Left ventricle myocardium inferior (tissue), 1 donor: ENCODE measurements at places on chromosomes 3 and 15. TPM values are rescaled to one million over a fixed set of nuclear protein-coding genes. Genes with fewer than 3 reads are reported as not detected.

DNA sequence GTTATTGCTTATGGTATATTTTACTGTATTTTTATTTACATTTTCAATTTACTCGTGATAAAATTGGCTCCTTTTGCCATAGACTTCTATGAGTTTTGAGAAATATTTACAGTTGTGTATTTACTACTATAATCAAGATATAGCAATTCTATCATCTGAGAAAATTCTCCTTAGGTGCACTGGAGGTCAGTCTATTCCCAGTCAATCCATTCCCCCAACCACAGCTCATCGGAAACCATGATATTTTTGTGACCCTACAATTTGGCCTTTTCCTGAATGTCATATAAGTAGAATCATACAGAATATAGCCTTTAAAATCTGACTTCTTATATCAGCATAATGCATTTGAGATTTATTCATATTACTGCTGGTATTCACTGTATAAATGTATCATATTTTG is 114.7 kb upstream of the LRTM1 start:
- H3K27ac ChIP-seq = no peak overlapping the region
- H3K4me1 ChIP-seq = no peaks in the 10 kb centered on the region
- DNase-seq = no peak
- no peak overlapping the region for H3K4me3 ChIP-seq
- H3K27me3 ChIP-seq = no peaks in the 10 kb centered on the region

DNA sequence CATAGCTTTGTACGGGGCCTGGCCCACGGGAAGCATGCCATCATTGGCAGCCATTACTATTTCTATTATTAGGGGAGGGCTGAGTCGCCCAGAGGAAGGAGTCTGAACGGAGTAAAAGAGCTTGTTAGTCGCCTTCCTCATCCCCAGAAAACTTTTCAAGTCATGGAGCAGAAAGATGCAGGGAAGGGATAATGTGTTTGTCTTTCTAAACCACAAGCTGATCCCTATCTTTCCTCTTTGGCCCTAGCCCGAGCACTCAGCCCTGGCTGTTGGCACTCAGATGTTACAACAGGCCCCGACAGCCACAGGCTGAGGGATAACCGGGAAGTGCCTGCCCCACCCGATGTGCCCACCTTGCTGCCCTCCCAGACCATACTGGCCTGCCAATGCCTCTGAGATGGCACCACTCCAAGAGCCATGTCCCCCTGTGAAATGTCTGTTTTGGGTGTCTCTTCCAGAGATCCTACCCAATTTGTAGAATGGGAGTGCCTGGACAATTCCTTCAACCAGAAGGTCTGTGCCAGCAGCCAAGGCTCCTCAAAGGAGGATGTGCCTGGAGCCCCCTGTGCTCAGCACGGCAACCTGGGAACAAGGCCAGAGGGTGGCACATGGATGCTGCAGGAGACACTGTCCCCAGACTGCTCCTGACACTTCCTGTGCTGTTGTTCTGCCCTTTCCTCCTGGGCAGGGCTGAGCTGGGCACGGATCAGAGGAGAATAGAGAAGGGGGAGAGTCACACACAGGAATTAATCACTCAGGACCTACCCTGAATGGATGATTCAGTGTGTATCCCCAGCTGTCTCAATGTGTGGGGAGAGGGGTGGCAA is 10.8 kb downstream of the PAK6 start:
- H3K4me1 ChIP-seq = peaks cover 40% of the 10 kb centered on the region
- H3K27me3 ChIP-seq = peaks cover 29% of the 10 kb centered on the region
- no peaks in the 10 kb centered on the region for H3K36me3 ChIP-seq
- peak; percentile 15 for DNase-seq
- H3K27ac ChIP-seq = peak overlapping the region; percentile 30

- no peaks in the 10 kb centered on the region for H3K27me3 ChIP-seq
- H3K36me3 ChIP-seq = no peaks in the 10 kb centered on the region
- no peak overlapping the region for H3K4me3 ChIP-seq
- DNase-seq = no peak
- H3K4me1 ChIP-seq = no peaks in the 10 kb centered on the region
These were observed 80.7 kb upstream of the DLG1 start for GRCh38 chr3:197378985-197379718.

DNA sequence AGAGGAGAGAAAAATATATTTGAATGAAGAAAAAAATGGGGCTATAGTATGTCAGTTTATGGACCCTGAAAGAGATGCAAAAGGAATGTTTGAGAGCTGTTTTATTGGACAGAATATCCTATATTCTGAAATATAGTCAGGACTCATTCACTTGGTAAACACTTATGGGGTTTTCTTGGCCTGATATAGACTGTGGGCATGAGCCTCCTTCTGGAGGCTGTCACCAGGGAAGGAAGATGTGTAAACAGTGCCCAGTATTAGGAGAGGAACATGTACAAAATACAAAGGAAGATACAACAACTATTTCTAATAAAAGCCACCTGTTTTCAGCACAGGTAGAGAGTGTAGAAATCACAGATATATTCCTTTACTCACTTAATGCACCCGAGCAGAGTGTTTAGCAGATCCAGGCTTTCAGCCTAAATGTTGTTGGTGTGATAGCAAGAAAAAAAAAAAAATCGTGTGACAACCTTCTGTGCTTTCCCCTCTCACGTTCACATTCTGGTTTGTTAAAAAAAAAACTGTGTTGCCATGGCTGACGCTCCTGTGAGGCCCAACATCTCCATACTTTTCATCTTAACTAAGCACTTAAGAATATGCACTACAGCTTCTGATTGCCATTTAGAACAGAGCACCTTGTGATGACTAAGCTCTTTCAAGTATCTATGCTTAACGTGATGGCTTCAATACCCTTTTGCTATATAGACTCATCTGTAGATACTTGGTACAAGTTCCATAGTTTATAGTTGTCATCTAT is 134.1 kb downstream of the MBNL1 start:
- no peaks in the 10 kb centered on the region for H3K36me3 ChIP-seq
- H3K4me3 ChIP-seq = peak overlapping the region; percentile 5

GRCh38 chr3:16355828-16356227 is 90.8 kb downstream of the OXNAD1 start:
- no peaks in the 10 kb centered on the region for H3K27me3 ChIP-seq
- H3K36me3 ChIP-seq = peaks cover 30% of the 10 kb centered on the region
- H3K4me1 ChIP-seq = peaks cover 62% of the 10 kb centered on the region
- no peak overlapping the region for H3K27ac ChIP-seq
- DNase-seq = no peak

GRCh38 chr3:188955919-188956318 is 215.9 kb upstream of the TPRG1 start:
- H3K27ac ChIP-seq = peak overlapping the region; percentile 74
- H3K27me3 ChIP-seq = no peaks in the 10 kb centered on the region
- H3K4me3 ChIP-seq = no peak overlapping the region
- H3K4me1 ChIP-seq = peaks cover 31% of the 10 kb centered on the region
- DNase-seq = no peak

- H3K27me3 ChIP-seq = no peaks in the 10 kb centered on the region
- peak overlapping the region; percentile 80 for H3K27ac ChIP-seq
- H3K36me3 ChIP-seq = no peaks in the 10 kb centered on the region
- no peak overlapping the region for H3K4me3 ChIP-seq
These were observed 8.6 kb upstream of the RPL29 start for GRCh38 chr3:52004163-52004787.

DNA sequence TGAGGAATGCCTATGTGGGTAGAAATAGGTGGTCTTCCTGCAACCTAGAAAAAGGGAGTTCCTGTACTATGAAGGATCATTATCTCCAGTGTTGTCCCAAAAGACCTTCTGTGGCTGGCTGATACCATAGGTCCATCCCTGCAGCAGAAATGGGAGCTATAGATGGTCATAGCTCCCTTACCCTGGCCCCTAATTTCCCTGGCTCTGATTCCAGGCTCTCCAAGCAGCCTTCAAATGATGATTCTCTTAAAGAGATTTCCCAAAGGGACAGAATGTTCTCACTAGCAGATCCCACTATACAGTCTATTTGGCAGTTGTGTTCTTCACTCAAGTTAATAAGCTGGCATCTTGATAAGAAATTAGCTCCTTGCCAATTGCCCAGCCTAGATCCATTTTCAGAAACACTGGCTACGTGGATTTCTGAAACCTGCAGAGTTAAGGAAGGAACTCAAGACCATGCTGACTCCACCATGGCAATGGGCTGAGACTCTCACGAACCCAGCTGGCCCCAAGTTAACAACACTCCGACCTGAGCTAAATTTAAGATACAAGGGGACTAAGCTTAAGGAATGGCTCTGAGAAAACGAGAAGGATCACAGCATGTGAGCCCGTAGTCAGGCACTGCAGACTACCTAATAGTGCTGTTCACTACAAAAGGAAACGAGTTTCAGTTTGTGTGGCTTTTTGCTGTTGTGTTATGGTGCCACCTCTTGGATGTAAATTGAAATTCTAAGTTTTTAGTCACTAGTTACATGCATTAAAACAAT is 11.4 kb downstream of the C15orf40 start:
- H3K27ac ChIP-seq = no peak overlapping the region
- H3K36me3 ChIP-seq = peaks cover 14% of the 10 kb centered on the region
- H3K4me3 ChIP-seq = peak overlapping the region; percentile 33
- DNase-seq = no peak
- peaks cover 7% of the 10 kb centered on the region for H3K4me1 ChIP-seq

DNA sequence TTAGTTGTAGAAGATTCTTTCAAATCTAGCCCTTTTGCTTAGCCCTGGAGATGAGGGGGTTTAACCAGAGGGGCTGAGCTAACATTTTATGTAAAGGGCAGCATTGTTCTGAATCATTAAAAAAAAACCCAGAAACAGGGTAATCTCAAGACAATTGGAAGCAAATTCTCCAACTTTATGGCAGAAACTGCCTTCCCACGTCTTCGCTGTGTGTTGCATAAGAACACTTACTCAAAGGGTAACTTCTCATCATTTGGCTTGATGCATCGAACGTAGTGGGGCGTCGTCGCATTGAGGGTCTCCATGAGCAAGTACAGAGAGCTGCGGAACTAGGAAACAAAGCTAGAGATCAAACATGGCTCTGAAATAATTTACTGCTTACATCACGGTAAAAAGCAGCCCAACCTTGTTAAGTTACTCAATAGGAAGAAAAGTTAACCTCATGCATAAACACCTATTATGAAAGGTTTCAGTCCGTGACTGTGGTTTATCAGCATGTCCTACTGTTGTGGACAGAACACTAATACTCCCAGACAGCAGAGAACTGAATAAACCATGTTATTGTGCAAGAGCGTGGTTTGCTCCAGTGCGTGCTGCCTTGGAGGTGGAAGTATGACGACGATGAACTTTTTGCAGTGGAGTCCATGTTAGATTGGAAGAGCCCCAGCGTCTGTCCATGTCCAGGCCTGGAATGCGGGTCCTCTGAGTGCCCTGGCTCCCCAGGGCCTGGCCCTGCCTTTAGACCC is 48.7 kb downstream of the MYO5C start:
- no peaks in the 10 kb centered on the region for H3K4me1 ChIP-seq
- peaks cover 13% of the 10 kb centered on the region for H3K36me3 ChIP-seq
- no peak overlapping the region for H3K4me3 ChIP-seq
- no peak for DNase-seq

GRCh38 chr3:152969557-152970300 is 134.8 kb downstream of the P2RY1 start:
- no peaks in the 10 kb centered on the region for H3K36me3 ChIP-seq
- no peak overlapping the region for H3K4me3 ChIP-seq

GRCh38 chr3:112654492-112654891 is 13.5 kb upstream of the CCDC80 start:
- no peaks in the 10 kb centered on the region for H3K27me3 ChIP-seq
- no peaks in the 10 kb centered on the region for H3K36me3 ChIP-seq
- peaks cover 10% of the 10 kb centered on the region for H3K4me1 ChIP-seq
- H3K27ac ChIP-seq = peak overlapping the region; percentile 73
- DNase-seq = no peak
- no peak overlapping the region for H3K4me3 ChIP-seq

- H3K4me1 ChIP-seq = peaks cover 25% of the 10 kb centered on the region
- H3K36me3 ChIP-seq = peaks cover 39% of the 10 kb centered on the region
- no peak overlapping the region for H3K27ac ChIP-seq
- no peak overlapping the region for H3K4me3 ChIP-seq
- no peaks in the 10 kb centered on the region for H3K27me3 ChIP-seq
These were observed 40.8 kb downstream of the NBEAL2 start for GRCh38 chr3:47020311-47020710.

- DNase-seq = no peak
- H3K27ac ChIP-seq = no peak overlapping the region
- peaks cover 51% of the 10 kb centered on the region for H3K27me3 ChIP-seq
- H3K4me3 ChIP-seq = no peak overlapping the region
These were observed 204.2 kb upstream of the IGF1R start for GRCh38 chr15:98444138-98444537.

- peak overlapping the region; percentile 34 for H3K4me3 ChIP-seq
- H3K27ac ChIP-seq = peak overlapping the region; percentile 87
- no peaks in the 10 kb centered on the region for H3K27me3 ChIP-seq
- peaks cover 31% of the 10 kb centered on the region for H3K4me1 ChIP-seq
- peak; percentile 55 for DNase-seq
These were observed 102.2 kb upstream of the LPP start for GRCh38 chr3:188051801-188052168.

DNA sequence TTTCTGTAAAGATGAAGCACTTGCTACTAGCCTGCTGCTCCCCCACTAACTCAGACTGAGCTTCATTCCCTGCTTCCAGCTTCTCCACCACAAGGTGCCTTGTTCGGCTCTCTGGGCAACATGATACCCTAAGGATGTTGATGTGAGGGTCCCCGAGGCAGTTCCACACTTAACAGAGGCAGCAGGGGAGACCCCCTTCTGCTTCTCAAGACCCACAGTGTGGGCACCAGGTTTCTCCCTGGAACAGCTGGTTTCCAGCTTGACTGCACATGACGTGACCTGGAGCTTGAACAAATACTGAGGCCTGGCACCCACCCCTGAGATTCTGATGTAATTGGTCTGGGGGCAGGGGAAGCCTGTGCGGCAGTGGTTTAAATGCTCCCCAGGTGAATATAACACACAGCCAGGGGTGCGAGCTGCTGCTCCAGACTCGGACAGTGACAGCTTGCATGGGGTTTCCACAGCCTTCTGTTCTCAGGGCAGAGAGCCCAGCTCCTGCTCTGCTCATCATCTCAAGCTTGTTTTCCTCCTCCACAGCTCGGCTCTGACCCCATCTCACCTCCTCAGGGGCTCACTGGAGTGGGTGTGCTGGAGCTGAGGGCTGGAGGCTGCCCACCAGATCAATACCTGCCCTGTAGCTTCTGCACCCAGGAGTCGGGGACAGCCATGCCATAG is 95.0 kb upstream of the HACD2 start:
- H3K4me3 ChIP-seq = no peak overlapping the region
- no peak for DNase-seq
- H3K4me1 ChIP-seq = peaks cover 14% of the 10 kb centered on the region
- no peaks in the 10 kb centered on the region for H3K27me3 ChIP-seq
- H3K27ac ChIP-seq = no peak overlapping the region

- H3K4me1 ChIP-seq = no peaks in the 10 kb centered on the region
- H3K27ac ChIP-seq = no peak overlapping the region
- no peaks in the 10 kb centered on the region for H3K27me3 ChIP-seq
- no peak for DNase-seq
These were observed 523.2 kb upstream of the ZNF717 start for GRCh38 chr3:76308541-76308940.

The CD86 gene
- 3.6 TPM for total RNA-seq

The CCDC191 gene
- 0.77 TPM for total RNA-seq

The BMF gene
- total RNA-seq = 3.1 TPM

The C15orf61 gene
- total RNA-seq = 13.8 TPM

The DENND4A gene
- total RNA-seq = 13.5 TPM

The CADM2 gene
- 4.3 TPM for total RNA-seq

The IVD gene
- total RNA-seq = 106 TPM
